ENCODE measurements at places on chromosomes 7 and 10.

GRCh38 chr10:125080984-125081383 is 79.4 kb downstream of the CTBP2 start:
- DNase-seq: no peak

DNA sequence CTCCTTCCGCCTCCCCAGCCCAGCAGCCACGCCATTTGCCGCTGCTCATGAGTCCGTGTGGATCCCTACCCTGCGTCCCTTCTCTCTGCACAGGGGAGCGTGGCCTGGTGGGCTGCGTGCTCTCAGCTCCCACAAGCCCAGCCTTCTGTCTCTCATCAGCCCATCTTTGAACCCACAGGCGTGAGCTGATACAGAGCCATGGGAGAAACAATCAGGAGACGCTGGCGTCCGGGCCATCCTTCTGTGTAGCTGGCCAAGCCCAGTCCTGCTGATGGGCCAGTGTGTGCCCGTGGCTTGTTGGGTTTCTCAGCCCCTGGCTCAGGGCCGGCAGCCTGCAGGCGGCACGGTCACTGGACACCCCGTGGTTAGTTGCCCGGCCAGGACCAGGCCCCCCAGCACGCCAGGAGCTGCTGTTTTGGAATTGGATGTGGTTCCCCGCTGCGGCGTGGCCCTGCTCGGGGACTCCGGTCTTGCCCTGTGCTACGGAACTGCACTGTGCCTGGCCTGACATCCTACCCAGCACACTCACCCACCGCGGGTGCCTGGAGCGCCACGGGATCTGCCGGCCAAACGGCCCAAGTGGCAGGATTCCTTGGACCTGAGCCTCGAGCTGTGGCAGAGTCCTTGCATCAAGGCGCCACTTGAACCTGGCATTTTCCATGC is 88.9 kb downstream of the ELFN1 start:
- DNase-seq: no peak

DNA sequence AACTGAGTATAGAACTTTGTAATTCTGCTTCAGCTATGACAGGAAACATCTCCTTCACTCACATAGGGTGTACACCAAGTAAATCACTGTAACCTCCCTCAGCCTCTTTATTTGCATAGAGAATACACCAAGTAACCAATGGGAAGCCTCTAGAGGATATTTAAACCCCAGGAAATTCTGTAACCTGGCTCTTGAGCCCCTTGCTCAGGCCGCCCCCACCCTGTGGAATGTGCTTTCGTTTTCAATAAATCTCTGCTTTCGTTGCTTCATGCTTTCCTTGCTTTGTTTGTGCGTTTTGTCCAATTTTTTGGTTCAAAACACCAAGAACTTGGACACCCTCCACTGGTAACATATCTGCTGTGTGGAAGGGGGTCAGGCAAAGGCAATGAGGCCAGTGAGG is 60.2 kb downstream of the CLRN3 start:
- no peak for DNase-seq

GRCh38 chr7:82152858-82153257 is 290.7 kb downstream of the CACNA2D1 start:
- DNase-seq: no peak

- no peak for DNase-seq
Measured at GRCh38 chr7:132480534-132480933, 95.7 kb downstream of the PLXNA4 start.

GRCh38 chr7:106021151-106022067 is 58.3 kb downstream of the CDHR3 start:
- DNase-seq: no peak
